ENCODE measurements at places on chromosomes 3 and 15. TPM values are rescaled to one million over a fixed set of nuclear protein-coding genes. Genes with fewer than 3 reads are reported as not detected.

CEMIP gene
- total RNA-seq = not detected

HTR3E gene
- total RNA-seq = not detected

GABRG3 gene
- total RNA-seq = not detected

RLBP1 gene
- not detected for total RNA-seq

UBA3 gene
- total RNA-seq = 79.4 TPM

SRGAP3 gene
- total RNA-seq = 1.4 TPM

SIDT1 gene
- 44.9 TPM for total RNA-seq

ERICH6 gene
- not detected for total RNA-seq

ONECUT1 gene
- total RNA-seq = not detected

FBXO40 gene
- total RNA-seq = not detected

GLDN gene
- total RNA-seq = not detected

HYKK gene
- 4.6 TPM for total RNA-seq

HES1 gene
- total RNA-seq = 0.46 TPM

EIF4E3 gene
- 62.5 TPM for total RNA-seq

DUOXA2 gene
- total RNA-seq = not detected

NANOGP8 gene
- total RNA-seq = not detected

ALDH1L1 gene
- total RNA-seq = not detected

SPESP1 gene
- total RNA-seq = not detected

HYAL1 gene
- total RNA-seq = 0.79 TPM
